ENCODE measurements at places on chromosomes 12 and 14. TPM values are rescaled to one million over a fixed set of nuclear protein-coding genes. Genes with fewer than 3 reads are reported as not detected.

The TAS2R30 gene
- total RNA-seq, result 1.8 TPM

The SAMD15 gene
- 5.7 TPM for total RNA-seq

The GPX2 gene
- total RNA-seq, result 2.6 TPM

DNA sequence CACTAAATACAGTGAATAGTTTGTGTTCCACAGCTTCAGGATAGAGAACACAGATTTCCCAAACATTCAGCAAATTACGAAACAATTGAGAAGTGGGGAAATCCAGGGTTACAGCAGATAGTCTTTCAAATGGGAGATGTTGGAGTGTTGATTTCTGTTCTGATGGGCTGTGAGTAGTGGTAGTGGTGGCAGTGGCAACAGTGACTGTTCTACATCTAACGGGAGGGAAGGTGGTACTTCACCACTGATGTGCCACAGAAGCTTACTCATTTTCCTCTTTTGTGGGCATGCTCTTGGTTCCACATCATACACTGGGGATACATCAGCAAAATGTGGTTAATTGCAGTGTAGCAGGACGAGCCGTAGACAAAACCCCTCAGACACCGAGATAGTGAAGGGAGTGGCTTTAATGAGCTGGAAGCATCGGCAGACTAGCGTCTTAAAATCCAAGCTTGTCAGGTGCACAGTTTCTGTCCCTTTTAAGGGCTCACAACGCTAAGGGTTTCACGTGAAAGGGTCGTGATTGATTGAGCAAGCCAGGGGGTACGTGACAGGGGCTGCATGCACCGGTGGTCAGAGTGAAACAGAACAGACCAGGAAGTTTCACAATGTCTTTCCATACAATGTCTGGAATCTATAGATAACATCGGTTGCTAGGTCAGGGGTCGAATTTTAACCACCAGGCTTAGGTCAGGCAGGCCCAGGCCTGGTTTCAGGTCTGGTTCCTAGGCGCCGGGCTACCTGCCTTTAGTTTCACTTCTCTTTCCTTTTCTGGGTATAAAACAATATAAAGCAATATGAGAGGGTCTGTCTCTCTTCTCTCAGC is 330.6 kb upstream of the FBXO33 start:
- DNase-seq, result no peak

The LHX5 gene
- total RNA-seq, result 0.73 TPM

The GLT8D2 gene
- 0.90 TPM for total RNA-seq

DNA sequence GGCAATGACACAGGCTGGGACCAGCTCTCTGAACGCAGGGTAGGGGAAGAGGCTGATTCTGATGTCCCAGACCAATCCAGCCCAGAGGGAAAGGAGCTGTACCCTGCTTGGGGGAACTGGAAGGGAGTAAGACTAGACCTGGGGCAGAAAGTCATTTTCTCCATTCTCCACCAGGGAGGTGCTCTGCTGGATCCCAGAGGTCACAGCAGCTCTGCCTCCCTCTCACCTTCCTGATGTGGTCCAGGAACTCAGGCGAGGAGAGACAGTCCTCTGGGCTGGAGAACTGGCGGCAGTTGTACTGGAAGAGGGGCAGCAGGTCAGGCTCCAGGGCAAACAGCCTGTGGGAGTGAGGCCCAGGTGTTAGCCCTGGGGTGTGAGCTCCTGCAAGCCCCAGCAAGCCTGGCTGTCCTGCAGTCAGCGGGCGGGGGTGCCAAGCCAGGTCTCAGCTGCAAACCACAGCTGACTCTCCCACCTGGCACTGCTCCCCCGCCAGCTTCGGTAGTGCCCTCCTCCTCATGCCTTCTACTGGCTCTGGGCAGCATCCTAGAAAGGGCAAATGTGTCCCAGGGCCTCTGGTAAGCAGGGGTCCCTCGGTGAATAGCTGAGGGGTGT is 1.9 kb downstream of the NGB start:
- peak; percentile 67 for DNase-seq

The BIN2 gene
- not detected for total RNA-seq

DNA sequence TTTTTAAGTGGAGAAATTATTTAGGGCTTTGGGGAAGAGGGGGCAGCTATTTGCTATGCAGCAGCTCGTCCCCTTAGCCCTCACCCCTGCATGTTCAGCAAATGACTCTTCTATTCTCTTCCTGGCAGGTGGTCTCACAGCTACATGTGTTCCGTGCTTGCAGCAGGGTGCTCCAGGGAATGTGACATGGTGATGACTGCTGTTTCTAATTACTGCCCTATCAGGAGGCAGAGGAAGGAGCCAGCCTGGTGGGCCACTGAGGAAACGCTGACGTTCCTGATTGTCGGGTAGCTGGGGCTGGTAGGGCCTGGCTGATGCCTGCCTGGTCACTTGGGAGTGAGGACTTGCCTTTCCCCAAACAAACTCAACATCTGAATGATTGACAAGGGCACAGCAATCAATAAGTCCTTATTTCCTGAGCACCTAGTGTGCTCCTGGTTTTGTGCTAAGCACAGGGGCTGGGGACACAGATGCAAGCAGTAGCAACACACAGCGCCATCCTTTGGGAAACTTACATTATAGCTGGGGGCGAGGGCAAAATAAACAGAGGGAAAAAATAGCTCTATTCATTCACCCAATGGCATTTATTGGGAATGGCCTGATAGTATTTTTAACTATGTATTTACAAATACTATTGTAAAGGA is 377.8 kb downstream of the FUT8 start:
- peak; percentile 70 for DNase-seq

- no peak for DNase-seq
These were observed 17.8 kb downstream of the ELK3 start for GRCh38 chr12:96211988-96212387.

- DNase-seq, result no peak
These were observed 2.7 kb upstream of the CRIP2 start for GRCh38 chr14:105471823-105472485.

The REM2 gene
- total RNA-seq, result 1.2 TPM

DNA sequence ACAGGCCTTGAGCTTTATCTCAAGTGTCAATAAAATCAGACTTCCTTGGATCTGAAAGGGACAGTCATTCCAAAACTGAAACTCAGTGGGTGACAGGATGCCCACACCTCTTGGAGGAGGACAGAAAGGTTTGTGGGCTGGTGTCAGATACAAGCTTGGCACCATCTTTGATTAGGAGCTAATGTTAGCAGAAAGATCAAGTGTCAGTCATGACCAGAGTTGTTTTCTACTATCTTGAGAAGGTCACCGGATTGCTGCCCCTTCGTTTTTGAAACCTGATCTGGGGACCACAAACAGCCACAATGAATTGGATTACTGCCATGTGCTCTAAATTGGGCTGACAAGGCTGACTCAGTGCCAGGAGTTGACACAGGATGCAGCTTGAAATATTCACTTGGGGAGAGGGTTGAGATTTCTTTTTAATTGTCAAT is 88.3 kb downstream of the OTOGL start:
- DNase-seq, result no peak

- DNase-seq, result peak; percentile 96
These were observed 110.9 kb downstream of the KSR2 start for GRCh38 chr12:117857632-117858612.

The LRP1-AS gene
- total RNA-seq, result not detected

GRCh38 chr12:116135209-116135930 is 142.1 kb downstream of the MED13L start:
- DNase-seq, result no peak

The PLEKHG7 gene
- total RNA-seq, result not detected

DNA sequence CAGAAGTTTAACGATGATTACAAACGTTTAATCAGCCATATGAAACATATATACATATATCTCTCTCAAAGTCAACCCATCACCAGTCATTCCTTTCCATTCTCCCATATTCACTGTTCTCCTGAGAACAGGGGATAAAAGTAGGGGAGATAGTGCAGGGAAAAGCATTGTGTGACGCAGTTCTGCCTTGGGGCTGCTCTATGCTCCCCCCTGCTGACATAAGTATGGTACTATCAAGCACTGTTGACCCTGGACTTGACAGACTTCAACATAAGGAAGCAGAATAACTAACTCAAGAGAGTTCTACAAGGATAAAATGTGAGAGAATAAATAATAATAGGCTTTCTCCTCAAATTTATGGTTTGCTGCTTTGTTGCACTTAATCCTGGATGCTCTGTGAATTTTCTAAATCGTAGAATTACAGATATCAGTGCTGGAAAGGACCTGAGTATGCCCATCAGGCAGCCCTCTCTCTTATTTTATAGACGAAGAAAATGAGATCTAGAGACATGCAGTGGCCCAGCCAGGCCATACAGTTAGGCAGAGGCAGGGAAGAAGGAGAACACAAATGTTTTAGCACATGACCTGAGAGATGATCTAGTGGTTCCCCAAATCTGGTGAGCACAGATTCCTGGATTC is 87.2 kb downstream of the SCN8A start:
- DNase-seq, result peak; percentile 85
